Hippocampal formation (tissue), 2 donors: ENCODE measurements at places on chromosomes 6 and 20.

GRCh38 chr20:45293041-45294002 is 13.3 kb upstream of the RBPJL start:
- DNase-seq = peak; percentile 7

- DNase-seq = peak; percentile 49
These were observed 807 bp downstream of the LKAAEAR1 start for GRCh38 chr20:64083378-64083803.

- peak; percentile 16 for DNase-seq
These were observed 250.9 kb upstream of the RREB1 start for GRCh38 chr6:6856538-6857523.

DNA sequence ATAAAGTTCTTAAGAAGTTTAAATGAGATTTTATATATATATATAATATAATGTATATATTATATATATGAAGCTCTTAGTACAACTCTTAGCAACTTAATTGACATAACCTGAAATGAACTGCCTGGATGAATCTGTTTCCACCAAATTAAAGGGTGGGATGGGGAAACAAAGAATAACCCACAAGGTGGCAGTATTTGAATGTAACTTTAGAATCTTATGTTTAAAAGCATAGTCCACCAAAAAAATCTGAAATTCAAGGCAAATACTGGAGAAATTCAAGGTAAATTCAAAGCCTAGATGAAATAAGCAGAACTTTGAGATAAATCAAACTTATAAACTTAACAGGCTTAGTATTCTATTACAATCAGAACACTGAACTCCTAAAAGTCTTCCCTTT is 4.4 kb upstream of the IBTK start:
- no peak for DNase-seq

DNA sequence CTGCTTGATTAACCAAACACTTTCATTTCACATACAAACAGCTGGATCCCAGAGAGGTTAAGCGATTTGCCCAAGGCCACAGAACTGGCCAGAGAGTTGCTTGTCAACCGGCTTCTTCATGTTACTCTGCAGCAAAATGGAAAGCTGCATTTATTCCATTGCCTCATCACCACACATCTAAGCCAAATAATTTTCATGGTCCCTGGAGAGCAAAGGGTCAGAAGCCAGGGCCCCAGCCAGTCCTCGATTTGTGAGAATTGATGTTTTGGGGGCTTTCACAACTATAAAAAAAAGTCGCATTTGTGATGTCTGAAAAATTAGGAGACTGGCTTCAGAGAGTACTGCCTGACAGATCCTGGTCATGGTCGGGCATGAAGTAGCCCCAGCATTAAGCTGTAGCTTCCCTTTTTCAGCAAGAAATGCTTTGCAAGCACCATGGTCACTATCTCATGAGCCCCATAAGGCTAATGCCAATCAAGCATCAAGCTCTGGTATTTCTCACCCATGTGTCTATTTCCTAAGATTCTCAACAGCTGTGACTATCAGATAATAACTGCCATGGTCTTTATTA is 95.8 kb downstream of the BANF2 start:
- DNase-seq = no peak

DNA sequence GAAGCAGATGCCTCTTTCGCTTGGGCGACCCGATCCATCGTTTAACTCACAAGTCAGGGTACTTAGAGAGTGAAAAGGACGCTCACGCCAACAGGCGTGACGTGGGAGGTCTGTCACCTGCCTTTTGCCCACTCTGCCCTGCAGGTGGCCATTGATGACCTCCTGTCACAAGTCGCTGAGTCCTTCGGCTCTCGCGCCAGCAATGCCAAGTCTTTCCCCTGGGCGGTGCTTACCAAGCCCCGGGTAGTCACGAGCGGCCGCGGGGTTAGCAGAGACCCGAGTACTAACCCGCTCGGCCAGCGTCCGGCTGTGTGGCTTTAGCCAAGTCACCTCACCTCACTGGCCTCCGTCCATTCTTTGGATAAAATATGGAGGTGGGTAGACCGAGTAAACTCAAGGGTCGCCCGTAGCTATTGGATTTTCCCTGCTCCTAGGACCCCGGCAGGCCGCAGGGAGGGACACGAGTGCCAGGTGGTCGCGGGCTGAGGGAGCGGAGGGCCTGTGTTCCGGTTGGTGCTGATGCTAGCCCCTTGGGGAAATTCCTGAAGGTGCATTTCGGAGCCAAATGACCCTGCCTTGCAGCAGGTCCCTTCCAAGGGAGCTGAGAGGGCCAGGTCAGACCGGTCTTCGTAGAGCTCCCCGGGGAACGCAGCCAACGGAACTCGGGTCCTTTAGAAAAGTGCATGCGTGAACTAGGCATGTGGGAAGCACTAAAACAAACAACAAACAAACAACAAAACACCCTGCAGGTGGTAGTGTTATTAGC is 668 bp downstream of the PKIB start:
- peak; percentile 6 for DNase-seq

DNA sequence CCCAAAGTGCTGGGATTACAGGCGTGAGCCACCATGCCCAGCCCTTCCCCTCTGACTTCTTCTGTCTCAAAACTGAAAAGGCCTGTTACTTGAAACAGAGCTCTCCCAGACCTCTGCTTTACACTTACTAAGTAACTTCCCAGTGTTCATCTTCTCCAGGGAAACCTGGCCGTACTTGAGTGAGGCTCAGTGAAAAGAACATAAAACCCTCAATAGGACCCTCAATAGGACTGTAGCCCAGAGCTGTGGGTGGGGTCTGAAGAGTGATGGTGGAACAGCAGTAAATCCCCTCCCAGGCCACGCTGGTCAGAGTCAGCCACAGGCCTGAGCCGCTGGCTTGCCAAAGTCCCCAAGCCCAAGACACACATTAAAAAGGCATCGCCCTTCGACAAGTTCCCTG is 145.4 kb downstream of the NFATC2 start:
- DNase-seq = no peak

GRCh38 chr6:70849348-70850069 is 107.4 kb downstream of the B3GAT2 start:
- DNase-seq = no peak

DNA sequence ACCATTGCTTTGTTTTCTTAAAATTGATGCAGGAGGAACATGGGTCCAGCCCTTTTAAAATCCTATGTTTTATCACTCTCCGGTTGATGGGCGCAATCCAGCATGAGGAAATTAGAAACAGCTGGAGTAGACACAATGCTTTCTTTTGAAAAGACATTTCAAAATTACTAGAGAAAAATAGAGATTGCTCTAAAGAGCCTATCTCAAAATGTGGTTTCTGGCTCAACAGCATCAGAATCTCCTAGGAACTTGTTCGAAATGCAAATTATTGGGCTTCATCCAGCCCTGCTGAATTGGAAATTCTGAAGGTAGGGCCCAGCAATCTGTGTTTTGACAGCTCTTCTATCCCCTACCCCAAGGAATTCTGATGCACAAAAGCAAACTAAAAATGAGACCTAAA is 190.8 kb upstream of the BMP2 start:
- DNase-seq = no peak

DNA sequence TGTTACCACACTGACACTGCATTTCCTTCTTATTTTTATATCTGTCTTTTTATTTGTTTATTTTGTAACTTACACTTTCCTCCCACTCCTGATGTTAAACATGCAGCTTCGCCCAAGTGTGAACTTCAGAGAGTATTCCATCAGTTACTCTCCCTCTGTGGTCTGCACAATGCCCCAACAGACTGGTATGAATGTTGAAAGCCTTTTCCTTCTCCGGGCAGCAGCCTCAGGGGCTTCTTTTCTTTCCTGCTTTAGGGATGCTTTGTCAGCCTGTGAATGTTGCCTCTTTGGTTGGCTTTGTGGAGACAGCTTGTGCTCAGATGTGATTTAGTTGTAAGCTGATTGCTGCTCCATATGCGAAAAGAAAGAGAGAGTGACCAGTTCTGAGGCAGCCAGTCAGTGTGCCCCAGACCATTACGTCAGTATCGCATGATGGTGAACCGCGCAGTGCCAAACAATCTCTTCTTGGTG is 44.0 kb downstream of the SMPDL3A start:
- peak; percentile 75 for DNase-seq

GRCh38 chr20:12110711-12111110 is 193.0 kb downstream of the BTBD3 start:
- DNase-seq = no peak

GRCh38 chr6:148524976-148525375 is 182.3 kb downstream of the SASH1 start:
- DNase-seq = no peak

DNA sequence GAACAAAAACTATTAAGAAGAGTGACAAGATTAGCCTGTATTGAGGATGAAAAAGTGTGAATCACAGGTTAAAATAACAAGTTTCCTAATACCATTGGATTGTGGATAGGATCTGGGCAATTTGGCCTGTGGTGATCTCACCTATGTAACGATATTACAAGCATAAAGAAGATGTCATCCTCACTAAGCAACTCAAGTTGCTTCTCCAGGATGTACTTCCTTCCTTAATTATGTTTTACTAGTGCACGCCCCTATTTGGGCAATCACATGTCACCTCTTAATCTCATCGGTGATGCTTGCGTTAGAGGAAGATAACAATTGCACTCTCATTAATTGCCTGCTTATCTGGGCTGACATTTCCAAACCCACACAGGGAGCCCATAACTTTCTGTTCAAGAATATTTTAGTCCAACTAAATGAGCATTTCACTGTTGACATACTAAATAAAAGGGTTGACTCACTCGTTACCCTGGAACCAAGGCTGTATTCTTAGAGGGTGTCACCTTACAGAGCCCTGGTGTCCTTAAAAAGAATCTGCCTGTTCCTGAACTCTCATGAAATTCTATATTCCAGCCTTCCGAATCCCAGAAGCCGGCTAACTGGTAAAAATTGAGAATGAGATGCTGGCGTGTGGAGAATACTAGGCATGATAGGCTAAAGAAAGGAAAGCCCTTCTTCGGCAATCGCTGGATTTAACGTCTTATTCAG is 88.2 kb upstream of the ATXN1 start:
- no peak for DNase-seq

DNA sequence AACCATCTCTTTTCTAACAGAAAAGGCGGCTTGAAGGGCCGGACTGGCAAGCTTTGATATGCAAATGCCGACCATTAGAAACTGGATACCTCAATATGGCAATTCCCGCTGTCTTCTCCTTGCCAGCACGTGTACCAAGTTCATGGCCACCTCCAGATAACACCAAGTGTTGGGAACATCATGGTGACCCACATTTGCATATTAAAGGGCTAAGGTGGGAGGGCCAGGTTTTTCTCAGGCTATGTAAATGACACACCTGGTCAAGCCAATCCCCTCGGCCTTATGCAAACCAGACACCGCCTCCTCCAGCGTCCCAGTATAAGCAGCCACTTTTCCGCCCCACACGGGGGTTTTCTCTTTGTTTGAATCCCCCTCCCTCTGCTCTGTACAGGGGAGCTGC is 110.7 kb downstream of the DACT2 start:
- DNase-seq = no peak

GRCh38 chr6:137369136-137369535 is 125.1 kb downstream of the OLIG3 start:
- no peak for DNase-seq

- peak; percentile 77 for DNase-seq
These were observed 684.6 kb upstream of the MARCKS start for GRCh38 chr6:113172531-113172966.

DNA sequence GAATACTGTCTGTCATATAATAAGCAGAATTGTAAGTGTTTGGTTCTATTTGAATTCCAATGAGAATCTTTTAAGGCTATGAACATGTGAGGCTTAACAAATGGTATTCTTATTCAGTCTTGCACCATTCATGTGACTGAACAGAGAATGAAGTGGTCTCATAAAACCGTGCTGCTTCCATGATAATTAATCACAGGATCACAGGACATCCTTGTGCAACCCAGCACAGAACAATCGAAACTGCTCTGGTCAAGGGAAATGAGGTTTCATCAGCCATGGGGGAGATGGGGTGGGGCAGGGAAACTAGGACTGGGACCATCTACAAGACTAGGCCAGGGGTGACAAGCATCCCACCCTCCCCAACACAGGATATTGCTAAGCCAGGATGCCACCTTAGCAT is 6.0 kb downstream of the PPIL6 start:
- no peak for DNase-seq

DNA sequence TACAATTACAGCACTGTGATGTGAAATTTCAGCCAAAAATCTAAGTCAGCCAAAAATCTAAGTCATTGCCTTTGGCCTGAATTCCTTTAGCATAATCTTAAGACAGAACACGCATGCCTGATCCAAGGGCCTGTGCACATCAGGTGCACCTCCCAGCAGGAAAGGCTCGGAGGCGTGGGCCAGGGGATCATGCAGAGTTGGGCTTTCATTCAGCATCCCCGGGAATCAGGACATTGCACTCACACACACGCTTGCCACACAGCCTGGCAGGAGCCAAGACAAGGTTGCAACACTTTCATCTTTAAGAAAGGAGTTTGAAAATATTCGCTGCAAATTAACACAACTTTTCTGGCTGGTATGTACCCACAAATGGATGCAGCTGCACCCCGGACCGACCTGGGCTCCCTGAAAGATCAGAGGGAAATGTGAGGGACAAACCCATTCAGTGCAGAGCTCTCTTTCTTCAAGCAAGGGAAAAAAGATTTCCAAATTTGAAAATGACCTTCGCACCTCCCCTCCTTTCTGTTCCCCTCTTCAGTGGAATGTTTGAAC is 48.8 kb downstream of the ERMARD start:
- no peak for DNase-seq

- no peak for DNase-seq
These were observed 487.6 kb upstream of the FLRT3 start for GRCh38 chr20:14824996-14825395.

DNA sequence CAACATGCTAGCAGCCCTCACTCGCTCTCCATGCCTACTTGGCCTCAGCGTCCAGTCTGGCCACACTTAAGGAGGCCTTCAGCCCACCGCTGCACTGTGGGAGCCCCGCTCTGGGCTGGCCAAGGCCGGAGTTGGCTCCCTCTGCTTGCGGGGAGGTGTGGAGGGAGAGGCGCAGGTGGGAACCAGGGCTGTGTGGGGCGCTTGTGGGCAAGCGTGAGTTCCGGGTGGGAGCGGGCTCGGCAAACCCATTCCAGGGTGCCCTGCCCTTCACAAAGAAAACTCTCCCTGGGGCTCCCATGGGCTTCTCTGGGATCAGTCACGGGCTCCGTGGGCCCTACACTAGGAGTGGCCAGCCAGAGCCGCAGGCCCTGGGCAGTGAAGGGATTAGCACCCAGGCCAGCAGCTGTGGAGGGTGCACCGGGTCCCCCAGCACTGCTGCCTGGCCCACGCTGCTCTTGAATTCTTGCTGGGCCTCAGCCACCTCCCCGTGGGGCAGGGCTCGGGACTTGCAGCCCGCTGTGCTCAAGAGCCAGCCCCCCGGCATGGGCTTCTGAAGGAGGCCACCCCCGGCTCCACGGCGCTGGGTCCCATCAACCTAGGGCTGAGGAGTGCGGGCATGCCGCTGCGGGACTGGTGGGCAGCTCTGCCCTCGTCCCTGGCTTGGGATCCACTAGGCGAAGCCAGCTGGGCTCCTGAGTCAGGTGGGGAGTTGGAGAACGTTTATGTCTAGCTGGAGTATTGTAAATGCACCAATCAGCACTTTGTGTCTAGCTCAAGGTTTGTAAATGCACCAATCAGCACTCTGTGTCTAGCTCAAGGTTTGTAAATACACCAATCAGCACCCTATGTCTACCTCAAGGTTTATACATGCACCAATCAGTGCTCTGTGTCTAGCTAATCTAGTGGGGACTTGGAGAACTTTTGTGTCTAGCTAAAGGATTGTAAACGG is 273.6 kb upstream of the SULF2 start:
- no peak for DNase-seq

GRCh38 chr20:12687476-12687875 is 321.3 kb upstream of the SPTLC3 start:
- peak; percentile 10 for DNase-seq
